ENCODE measurements at places on chromosomes 3 and 15. TPM values are rescaled to one million over a fixed set of nuclear protein-coding genes. Genes with fewer than 3 reads are reported as not detected.

DUOXA2 gene
- not detected for total RNA-seq

SLC9C1 gene
- total RNA-seq = not detected

DNA sequence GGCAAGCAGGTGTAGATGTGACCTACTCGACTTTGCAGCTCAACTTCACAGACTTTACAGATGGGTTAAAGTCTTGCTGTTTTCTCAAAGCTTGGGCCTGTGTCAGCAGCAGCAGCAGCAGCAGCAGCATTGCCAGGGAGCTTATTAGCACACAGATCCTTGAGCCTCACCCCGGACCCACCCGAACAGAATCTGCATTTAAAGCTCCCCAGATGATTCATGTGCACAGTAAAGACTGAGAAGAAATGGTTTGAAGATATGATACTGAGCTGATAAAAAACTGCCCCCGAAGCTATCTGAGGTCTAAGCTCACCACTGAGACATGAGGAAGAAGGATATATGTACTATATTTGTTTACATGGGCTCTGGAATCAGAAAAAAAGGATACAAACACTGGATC is 231.7 kb downstream of the ARPP21 start:
- DNase-seq = no peak

DNA sequence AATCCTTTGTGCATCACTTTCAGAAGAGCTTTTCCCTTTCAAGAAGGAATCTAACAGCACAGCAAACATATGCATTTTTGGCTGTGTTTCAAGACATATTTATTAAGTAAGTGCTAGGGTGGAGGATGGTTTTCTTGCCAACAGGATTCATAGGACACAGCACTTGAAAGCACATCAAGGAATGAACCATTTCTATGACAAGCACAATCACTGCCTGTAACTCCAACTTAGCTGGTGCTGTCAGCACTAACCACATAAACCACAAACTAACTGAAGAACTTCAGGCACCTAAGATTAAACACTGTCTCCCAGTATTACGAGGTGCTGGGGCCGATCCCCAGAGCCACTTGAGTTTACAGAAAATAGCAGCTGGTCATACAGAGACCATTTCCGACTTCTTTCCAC is 35.4 kb upstream of the SPRED1 start:
- no peak for DNase-seq

GRCh38 chr3:186413615-186414415 is 51.8 kb upstream of the DGKG start:
- no peak for DNase-seq

DNA sequence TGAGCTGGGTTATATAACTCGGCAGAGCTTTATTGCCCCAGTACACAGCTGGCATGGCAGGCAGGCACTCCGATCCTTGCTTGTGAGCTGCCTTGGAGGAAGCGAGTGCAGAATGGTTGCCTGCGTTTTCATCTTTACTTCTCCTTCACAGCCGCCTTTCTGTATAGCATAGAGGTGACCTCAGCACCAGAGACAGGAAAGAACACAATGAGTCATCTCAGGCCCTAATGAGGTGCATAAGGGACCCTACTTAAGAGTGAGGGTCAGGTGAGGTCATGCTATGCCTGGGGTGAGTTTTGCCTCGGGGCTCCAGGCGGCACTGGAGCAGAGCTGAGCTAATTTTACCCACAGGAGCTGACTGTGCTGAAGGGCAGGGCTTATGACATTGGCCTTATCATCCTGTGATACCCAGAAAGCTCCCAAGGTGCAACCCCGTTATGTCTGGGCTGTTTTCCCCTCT is 43.5 kb downstream of the LPP start:
- DNase-seq = peak; percentile 79

- no peak for DNase-seq
Observed at GRCh38 chr3:127173516-127174166, 19.3 kb upstream of the PRR23E start.

DNA sequence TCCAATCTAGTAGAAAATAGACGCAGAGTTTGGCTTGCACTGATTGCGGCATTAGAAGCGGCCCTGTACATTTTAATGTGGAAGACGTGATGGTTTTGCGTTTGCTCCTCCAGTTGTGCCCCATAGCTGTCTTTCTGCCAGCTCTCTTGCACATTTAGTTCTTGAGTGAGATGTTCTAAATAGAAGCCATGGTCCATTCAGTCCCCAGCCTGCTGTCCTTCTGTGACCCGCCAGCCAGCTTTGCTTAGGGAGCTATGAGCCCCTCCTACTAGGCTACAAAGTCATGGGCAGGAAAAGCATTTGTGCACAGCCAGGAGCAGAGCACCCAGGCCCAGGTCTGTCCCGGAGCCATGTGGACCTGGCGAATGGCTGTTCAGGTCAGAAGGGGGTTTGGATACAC is 50.3 kb downstream of the APBA2 start:
- DNase-seq = no peak

- DNase-seq = no peak
Observed at GRCh38 chr15:99582508-99582960, 16.8 kb downstream of the MEF2A start.

- no peak for DNase-seq
Observed at GRCh38 chr3:57681691-57682090, 11.2 kb downstream of the DENND6A start.

DNA sequence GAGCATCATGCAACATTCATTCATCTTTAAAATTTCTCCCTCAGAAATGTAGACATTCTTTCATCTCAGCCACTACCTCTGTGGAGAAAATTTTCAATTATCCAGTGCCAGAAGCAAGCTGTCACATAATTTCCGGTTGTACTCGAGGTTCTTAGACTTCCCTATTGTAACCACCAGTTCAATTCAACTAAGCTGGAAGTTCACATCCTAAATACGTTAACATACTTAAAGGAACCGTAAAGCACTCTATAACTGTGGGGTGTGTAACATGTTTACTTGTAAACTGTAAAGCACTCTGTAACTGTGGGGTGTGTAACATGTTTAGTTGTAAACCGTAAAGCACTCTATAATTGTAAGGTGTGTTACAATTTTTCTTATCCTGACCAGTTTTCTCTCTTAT is 150.3 kb downstream of the PLCL2 start:
- no peak for DNase-seq

All from Caki2 (cell line).